SJSA1 (cell line): ENCODE measurements at places on chromosomes 13 and 19.

GRCh38 chr13:40982772-40983171 is 36.3 kb downstream of the ELF1 start:
- DNase-seq = no peak

DNA sequence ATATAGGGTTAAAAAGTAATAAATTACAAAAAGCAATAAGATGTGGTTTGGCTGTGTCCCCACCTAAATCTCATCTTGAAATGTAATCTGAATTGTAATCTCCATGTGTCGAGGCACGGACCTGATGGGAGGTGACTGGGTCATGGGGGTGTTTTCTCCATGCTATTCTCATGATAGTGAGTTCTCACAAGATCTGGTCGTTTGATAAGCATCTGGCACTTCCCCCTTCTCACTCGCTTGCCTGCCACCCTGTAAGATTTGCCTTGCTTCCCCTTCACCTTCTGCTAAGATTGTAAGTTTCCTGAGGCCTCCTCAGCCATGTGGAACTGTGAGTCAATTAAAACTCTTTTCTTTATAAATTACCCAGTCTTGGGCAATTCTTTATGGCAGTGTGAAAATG is 577.4 kb downstream of the TBC1D4 start:
- no peak for DNase-seq

- peak; percentile 57 for DNase-seq
Measured at GRCh38 chr13:27375686-27376326, 48.6 kb upstream of the GTF3A start.

DNA sequence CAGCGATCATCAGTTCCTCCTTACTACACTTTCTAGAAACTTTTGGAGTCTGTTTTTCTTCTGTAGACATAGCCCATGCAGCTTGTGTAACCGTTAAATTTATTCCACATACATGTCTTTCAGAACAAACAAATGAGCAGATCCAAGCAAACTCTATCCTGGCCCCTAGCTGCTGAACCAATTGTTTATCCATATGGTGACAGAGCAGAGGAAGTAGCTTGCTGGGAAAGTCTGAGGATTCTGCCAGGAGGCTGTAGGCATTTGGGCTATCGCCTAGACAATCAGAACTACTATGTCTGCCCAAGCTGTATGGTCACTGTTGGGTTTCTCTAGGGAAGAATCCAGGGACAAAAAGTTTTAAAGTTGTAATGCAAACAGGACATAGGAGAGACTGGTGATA is 343.7 kb downstream of the SPRY2 start:
- no peak for DNase-seq

- DNase-seq = no peak
Measured at GRCh38 chr13:113078902-113079780, 26.4 kb upstream of the F7 start.

DNA sequence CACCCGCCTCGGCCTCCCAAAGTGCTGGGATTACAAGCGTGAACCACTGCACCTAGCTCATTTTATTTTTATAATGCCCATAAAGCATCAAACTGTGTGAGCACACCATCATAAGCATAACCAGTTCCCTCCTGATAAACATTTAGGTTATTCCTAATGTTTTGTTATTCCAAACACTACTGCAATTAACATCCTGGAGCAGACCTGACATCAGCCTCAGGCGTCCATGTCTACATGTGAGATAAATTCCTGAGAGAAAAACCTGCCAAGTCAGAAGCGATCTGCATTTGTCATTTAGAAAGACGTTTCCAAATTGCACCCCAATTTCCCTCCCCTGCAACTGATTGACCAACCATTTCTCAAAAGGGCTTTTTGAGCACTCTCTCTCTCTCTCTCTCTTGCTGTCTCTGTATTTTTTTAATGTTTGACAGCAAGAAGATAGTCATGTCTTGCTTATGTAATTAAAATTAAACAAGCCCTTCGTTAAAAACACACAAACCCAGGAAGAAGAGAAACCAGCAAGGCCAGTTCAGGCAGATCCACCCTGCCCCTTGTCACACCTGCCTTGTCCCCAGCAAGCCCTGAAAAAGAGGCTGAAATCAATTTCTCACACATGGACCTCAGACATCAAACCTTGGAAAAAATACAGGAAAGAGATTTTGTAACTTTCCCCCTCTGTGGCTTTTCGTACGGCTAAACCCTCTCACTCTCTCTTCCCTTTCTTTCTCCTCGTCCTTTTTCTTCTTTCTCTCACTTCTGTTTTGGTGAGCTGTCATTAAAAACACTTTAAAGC is 9.9 kb downstream of the LYPD3 start:
- DNase-seq = no peak
